DMS79 treated with DMSO at 0.1 percent for 48 hours (cell line): ENCODE measurements at places on chromosomes 3 and 15.

DNA sequence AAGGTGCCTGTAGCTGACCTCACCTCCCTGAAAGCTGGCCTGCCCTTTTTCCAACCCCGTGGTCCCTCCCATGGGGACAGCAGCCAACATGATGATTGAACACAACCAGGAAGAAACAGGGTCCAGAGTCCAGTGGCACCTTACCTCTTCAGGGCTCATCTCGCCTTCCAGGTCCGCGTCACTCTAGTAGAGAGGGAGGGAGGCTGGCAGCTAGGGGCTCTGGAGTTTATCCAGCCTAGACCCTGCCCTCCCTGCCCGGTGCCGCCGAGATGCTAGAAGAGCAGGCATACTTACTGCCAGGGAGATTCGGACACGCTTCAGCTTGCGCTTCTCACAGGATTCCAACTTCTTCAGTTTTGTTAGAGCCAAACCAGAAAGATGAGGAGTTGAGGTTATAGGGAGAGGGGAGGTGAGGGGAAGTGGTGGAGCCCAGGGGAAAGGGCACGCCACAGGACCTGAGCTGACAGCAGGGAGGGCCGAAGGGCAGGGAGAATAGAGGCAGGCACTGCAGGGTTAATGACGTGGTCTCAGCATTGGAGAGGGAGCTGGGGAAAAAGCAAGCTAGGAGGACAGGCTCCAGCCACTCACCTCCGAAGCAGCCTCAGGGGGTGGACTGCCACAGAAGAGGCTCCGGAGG, 9.1 kb downstream of the CLCN2 start:
- no peak for DNase-seq

- no peak for DNase-seq
These were observed 31.4 kb upstream of the RARB start for GRCh38 chr3:25396686-25397085.

GRCh38 chr15:65468229-65468909, 45.6 kb upstream of the IGDCC4 start:
- DNase-seq, result no peak

DNA sequence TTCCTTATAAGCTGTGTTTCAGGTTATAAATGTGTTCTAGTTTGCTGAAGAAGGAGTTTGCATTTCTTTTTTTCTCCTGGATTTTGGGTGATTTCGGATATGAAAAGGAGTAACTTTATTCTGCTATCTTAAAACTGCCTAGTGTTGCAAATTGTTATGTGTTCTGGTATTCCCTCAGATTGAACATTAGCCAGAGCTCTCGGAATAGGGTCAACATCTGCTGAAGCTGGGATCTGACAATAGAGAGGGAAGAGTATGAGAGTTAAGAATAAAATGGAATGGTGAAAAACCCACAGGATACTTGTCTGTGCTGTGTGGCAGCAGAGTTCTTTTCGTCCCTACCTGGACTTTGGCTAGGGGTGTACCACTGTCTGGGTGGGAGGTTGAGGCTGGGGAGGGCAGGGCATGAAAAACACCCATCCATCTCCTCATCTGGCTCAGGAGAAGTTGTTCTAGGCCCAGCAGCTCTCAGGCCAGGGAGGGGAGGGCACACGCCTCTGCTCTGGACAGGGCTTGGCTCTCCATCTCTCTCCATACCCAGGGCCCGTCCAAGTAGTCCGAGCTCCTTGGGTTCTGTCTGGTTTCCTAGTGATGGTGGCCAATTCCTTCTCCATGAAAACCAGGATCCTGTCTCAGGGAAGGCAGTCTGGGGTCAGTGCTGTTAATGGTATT, 13.2 kb downstream of the SPSB4 start:
- no peak for DNase-seq

- DNase-seq, result no peak
These were observed 57.5 kb upstream of the ITGA11 start for GRCh38 chr15:68489421-68489820.

GRCh38 chr3:19668163-19668562, 265.9 kb downstream of the EFHB start:
- DNase-seq, result no peak

GRCh38 chr3:123765475-123766128, 118.5 kb downstream of the MYLK start:
- no peak for DNase-seq
